ENCODE measurements at places on chromosomes 7 and 10. TPM values are rescaled to one million over a fixed set of nuclear protein-coding genes. Genes with fewer than 3 reads are reported as not detected.

GRCh38 chr10:80760914-80761371 lies 223.2 kb downstream of the SH2D4B start:
- DNase-seq, result no peak

The CADPS2 gene
- total RNA-seq, result not detected

DNA sequence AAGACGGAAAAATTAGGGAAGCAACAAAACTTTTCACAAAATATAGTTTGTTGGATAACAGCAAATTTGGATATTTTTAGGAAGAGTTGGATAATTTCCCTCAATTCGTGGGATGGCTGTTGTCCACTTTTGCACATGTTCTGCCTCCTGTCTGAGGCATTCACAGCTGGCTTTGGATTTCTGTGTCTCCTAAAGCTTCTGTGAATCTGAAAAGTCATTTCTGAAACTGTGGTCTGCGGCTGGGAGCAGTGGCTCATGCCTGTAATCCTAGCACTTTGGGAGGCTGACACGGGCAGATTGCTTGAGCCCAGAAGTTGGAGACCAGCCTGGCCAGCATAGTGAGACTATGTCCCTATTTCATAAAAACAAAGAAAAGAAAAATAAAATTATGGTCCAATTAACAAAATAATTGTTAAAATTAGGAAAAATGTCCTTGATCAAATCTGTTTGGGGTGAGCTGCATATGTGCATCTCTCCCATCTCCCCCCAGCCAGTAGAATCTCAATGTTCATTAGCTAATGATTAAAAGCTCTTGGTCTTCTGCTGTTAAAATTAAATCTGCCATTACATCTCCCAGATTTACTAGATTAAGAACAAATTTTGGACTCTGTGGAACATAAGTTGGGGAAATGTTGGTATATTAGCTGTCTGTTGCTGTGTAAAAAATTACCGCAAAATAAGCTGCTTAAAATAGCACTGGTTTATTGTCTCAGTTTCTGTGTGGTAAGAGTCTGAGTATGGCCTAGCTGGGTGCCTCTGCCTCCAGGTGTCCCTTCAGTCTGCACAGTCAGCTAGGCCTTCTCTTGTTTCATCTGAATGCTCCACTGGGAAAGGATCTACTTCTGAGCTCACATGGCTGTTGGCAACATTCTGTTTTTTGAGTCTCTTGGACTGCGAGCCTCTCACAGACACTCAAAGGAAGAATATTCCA lies 332.0 kb upstream of the FZD1 start:
- DNase-seq, result no peak

DNA sequence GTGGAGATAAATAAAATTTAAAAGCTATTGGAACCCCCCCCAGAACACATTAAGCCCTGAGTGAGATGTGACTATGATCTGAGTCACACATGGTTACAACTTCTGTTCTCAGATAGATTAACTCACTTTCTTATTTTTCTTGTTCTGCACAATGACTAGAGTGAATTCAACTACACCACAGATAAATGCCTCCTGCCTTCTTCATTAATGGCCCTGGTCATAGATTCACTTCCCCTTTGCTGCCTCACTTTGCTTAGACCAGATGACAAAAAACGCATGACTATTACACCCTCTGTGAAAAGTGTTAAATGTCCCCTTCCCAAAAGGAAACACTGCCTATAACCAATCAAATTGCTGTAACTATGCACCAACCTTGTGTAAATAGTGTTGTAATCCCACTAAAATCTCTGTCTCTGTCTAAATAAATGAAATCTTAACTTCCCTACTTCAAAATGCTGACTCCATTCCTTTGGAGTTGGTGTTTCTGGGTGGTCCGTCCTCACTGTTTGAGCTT lies 49.4 kb downstream of the AKR1D1 start:
- no peak for DNase-seq

DNA sequence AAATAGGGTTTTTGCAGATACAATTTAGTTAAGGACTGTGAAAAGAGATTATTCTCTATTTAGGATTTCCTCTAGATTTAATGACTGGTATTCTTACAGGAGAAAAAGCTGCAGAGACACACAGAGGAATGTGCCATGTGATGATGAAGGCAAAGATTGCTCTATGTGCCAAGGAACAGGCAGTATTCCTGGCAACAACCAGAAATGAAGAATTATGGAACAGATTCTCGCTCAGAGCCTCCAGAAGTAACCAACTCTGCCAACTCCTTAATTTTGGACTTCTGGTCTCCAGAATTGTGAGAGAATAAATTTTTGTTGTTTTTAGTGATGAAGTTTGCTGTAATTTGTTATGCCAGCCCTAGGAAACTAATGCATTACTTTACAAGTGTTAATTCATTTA lies 307.6 kb upstream of the SEMA3A start:
- no peak for DNase-seq

All from CD4-positive, CD25-positive, alpha-beta regulatory T cell (primary cell).